Stimulated activated CD4-positive, alpha-beta T cell treated with anti-CD3 and anti-CD28 coated beads, Interleukin-15, amount 100 ng/mL, for 1 hour (primary cell): ENCODE measurements at places on chromosomes 2 and 18.

DNA sequence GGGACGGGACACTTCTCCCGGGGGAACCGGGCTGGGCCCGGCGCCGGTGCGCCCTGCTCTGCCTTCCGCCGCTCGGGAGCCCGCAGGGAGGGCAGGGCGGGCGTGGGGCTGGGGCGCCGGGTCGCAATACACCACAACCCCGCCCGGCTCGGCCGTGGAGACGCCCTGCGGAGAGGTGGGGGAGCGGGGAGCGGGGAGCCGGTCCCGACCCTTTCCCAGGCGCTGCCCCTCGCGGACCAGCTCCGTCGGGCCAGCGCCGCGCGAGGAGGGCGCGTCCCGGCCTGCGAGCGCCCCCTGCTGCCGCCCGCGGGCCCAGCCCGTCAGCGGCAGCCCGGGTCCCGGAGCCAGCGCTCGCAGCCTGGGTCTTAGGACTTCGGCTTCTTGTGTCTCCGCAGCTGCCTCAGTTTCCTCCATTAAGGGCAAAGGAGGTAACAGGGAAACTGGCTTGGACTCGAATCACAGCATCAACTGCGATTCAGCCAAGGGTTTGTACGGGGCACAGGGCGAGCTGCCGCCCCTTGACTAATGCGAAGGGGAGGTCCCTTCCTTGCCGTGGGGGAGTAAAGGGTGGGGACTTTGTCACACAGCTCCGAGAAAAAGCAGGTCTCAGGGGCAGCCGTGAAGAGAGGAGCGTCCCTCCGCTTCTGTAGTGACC lies 635 bp upstream of the ADRA2B start:
- DNase-seq, result peak; percentile 51

DNA sequence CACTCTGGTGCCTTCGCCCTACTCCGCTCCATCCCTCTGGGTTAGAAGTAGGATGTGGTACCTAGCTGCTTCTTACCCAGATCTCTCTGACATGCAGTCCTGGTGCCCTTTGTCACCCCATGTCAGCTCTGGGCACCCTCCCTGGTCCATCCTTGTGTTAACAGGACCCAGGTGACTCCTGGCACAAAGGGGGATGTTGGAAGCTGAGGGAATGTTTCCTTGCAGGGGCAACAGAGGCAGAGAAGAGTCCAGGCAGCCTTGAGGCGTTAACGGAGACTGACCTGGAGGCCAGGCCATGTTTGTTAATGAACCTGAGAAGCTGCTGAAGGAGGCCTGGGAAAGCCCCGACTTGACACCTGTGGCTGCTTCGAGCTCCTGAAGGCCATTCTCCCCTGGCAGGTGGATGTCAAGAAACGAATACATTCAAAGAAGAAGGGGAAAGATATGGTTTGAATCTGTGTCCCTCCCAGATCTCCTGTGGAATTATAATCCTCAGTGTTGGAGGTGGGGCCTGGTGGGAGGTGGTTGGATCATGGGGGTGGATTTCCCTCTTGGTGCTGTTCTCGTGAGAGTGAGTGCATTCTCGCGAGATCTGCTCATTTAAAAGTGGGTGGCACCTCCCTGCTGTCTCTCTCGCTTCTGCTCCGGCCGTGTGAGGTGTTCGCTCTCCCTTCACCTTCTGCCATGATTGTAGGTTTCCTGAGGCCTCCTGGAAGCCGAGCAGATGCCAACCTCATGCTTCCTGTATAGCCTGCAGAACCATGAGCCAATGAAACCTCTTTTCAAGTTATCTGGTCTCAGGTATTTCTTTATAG lies 31.4 kb downstream of the NPPC start:
- no peak for DNase-seq

GRCh38 chr2:201734111-201734510 lies 35.7 kb upstream of the MPP4 start:
- no peak for DNase-seq

- no peak for DNase-seq
These were observed 66.2 kb downstream of the STAT1 start for GRCh38 chr2:190947711-190948251.

DNA sequence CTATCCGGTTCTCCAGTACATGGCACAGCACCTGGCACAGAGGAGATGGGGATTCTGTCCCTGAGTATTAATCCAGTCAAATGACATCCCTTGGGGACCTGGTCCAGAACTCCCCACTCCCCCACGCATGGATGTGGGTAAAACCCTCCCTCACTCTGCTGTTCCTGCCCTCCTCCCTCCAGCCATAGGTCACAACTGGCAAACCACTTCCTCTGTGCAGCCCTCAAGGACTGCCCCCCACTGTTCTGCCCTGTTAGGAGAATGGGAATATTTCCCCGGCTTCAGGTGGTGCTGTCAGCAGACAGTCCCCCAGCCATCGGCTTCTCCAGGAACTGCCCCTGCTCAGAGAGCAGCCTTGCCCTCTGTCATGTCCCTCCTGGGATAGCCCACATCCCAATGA lies 1.5 kb upstream of the TFCP2L1 start:
- DNase-seq, result no peak

DNA sequence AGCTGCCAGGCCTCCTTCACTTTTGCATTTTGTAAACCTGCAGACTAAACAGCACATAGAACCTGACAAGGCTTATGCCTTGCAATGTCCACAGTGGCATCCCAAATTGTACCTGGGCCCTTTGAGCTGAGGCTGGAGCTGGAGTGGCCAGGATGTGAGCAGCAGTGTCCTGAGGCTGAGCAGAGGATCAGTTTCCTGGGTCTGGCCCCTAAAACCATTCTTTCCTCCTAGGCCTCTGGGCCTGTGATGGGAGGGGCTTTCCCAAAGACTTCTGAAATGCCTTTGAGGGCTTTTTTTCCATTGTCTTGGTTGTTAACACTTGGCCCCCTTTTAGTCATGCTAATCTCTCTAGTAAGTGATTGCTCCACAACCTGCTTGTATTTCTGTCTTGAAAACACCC lies 32.8 kb downstream of the FSIP2 start:
- DNase-seq, result no peak

- no peak for DNase-seq
These were observed 29.1 kb upstream of the NEMP2 start for GRCh38 chr2:190563646-190564045.

GRCh38 chr2:192159208-192159607 lies 35.5 kb downstream of the TMEFF2 start:
- no peak for DNase-seq

DNA sequence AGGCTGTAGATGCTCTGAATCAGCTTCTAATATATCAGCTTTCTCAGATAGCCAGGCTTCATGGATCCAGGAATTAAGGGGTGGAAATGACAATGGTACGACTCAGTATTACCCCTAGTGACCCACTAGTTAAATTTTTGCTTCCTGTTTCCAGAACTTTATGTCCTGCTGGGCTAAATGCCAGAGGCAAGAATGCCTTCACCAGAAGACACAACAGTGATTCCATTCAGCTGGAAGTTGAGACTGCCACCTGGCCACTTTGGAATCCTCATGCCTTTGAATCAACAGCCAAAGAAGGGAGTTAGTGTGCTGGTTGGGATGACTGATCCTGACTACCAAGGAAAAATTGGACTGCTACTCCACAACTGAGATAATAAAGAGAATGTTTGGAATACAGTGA lies 239.1 kb downstream of the ASXL3 start:
- no peak for DNase-seq

- no peak for DNase-seq
These were observed 115.4 kb downstream of the SCG2 start for GRCh38 chr2:223486751-223487150.

- no peak for DNase-seq
These were observed 41.4 kb downstream of the STEAP3 start for GRCh38 chr2:119264781-119265692.

- no peak for DNase-seq
These were observed 69.1 kb downstream of the HS6ST1 start for GRCh38 chr2:128249555-128249954.
